ENCODE measurements at places on chromosomes 7 and 10. TPM values are rescaled to one million over a fixed set of nuclear protein-coding genes. Genes with fewer than 3 reads are reported as not detected.

ZNF789 gene
- 47.4 TPM for polyA plus RNA-seq

PRSS1 gene
- polyA plus RNA-seq = not detected

HOXA6 gene
- 13.6 TPM for polyA plus RNA-seq

- no peak for DNase-seq
Observed at GRCh38 chr10:30062090-30062489, 2.7 kb upstream of the JCAD start.

- DNase-seq = no peak
Observed at GRCh38 chr10:55746002-55746401, 615.1 kb downstream of the ZWINT start.

Data from left lung (tissue), 14 donors.